ENCODE measurements at places on chromosomes 12 and 14.
A peak's percentile ranks its signal among the peaks of the same experiment; 100 is the strongest.

- DNase-seq = no peak
Observed at GRCh38 chr12:89514751-89515150, 9.8 kb downstream of the GALNT4 start.

DNA sequence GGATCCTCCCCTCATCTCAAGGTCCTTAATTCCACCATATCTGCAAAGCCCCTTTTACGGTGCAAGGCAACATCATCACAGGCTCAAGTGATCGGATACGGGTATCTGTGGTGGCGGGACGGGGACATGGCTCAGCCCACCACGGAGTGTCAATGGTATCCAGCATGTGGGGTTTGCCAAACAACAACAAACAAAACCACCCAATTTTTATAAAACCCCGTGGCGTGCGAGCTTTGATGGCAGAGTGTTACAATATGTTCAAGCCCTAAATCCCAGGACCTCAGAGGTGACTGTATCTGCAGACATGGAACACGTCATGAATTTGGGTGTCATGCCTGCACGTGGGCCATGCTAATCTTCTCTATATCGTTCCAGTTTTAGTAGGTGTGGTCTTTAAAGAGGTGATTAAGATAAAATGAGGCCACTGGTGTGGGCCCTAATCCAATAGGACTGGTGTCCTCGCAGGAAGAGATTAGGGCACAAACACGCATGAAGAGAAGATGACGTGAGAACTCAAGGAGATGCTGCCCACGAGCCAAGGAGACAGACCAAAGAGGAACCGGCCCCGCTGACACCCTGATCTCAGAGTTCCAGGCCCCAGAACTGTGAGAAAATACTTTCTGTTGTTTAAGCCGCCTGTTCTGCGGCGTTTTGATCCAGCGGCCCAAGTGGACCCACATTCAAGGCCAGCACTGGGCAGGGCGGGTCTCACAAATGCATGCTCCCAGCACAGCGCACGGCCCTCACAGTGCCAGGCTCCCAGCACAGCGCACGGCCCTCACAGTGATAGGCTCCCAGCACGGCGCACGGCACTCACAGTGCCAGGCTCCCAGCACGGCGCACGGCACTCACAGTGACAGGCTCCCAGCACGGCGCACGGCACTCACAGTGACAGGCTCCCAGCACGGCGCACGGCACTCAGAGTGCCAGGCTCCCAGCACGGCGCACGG is 6.7 kb upstream of the GOLGA3 start:
- no peak for DNase-seq

DNA sequence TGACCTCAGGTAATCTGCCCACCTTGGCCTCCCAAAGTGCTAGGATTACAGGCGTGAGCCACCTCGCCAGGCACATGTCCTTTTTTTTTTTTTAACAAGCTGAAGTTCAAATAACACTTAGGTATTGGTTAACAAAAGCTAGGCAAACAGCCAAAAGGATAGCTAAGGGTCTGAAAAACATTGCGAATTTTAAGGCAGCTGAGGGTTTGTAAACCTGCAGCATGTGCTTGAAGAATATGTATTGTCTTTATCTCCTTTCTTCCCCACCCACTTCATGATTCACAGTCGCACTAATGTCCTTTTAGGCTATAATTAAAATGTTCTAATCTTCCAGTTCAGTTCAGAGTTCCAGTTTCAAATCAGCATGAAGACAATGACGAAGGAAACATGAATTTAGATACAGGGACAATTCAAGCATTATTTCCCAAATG is 30.1 kb upstream of the CERS5 start:
- DNase-seq = no peak

- DNase-seq = no peak
Observed at GRCh38 chr14:81269100-81269978, 48.6 kb upstream of the GTF2A1 start.

GRCh38 chr12:127075981-127076380 is 1191.0 kb upstream of the TMEM132C start:
- DNase-seq = no peak

DNA sequence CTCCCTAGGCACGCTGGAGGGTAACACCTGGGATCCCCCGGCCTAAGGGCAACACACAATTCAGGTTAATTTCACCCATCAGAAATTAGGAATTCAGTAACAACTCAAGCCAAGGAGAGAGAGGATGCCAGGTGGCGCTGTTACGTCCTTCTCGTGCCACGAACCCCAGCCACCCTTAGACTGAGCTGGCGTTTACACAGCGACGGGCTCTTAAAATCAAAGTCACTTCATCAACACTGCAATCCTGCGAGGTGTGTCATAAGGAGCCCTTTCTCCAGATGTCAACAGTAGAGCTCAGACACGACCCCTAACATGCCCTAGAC is 110.6 kb upstream of the TMEM132D start:
- no peak for DNase-seq

- no peak for DNase-seq
Observed at GRCh38 chr12:4250691-4251090, 22.9 kb upstream of the CCND2 start.

DNA sequence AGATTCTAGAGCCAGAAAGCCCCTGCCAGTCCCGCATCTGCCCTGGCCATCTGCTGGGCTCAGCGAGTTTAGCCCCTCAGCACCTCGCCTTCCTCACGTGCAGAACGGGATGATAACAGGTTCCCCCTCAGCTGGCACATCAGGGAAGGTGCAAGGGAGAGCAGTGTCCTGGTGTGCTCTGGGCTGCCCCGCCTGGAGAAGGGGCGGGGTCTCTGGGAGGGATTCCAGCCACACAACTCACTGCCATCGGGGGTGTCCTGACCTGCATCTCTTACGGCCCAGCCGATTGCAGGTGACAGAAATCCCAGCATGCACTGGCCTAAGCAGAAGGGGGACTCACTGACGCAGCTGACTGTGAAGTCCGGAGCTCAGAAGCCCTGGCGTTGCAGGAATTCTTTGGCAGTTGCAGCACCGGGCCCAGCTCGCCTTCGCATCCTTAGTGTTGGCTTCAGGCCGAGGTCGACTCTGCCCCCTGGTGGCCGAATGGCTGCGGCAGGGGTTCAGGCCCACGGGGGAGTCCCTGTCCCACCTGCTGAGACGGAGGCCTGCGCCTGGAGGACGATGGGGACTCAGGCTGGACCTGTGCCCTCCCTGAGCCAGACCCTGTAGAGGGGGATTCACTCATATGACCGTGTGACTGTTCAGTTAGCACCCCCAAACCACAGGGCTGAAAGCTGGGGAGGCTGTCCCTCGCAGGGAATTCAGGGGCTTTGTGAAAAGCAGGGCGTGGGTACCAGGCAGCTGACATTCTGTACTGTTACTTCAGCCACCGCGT is 178.6 kb downstream of the ADGRD1 start:
- peak; percentile 37 for DNase-seq

- DNase-seq = no peak
Observed at GRCh38 chr14:90105756-90106155, 44.0 kb downstream of the KCNK13 start.

GRCh38 chr12:21984375-21984774 is 43.1 kb upstream of the ABCC9 start:
- no peak for DNase-seq

DNA sequence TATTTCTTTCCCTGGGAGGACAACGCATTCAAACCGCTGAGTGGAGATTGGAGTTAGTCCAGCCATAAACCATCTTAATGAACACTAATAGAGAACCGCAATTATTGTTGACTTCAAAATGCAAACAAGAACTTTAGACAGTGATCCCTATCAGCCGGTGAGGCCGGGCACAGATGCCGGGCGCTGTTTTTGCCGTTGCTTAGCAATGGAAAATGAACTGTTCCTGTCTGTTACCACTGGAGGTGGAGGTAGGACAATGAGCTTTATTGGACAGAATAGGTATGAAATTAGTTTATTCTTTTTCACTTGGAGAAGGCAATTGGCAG is 216.8 kb downstream of the TTC8 start:
- DNase-seq = no peak

- no peak for DNase-seq
Observed at GRCh38 chr14:21098076-21098891, at the start of gene ZNF219. ZNF219 (minus strand) TSS chr14:21098655; CDS start chr14:21093591, 5,064 bp downstream.

DNA sequence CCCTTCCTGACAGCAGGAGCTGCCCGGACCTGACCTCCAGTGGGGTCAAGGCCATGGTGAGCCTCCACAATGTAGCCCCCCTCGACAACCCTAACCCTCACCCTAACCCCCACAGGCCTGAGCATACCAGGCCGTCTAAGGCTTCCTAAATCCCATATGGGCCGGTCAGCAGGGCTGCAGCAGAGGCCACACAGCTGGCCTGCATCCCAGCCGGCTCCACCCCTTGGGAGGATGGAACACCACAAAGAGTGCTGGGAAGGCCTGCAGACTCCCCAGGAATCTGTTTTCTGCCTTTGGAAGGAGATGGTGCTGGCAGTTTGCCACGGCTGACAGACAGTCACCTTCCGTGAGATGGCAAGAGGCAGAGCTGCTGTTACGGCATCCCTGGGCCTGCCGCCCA is 2.8 kb downstream of the TMEM179 start:
- no peak for DNase-seq

DNA sequence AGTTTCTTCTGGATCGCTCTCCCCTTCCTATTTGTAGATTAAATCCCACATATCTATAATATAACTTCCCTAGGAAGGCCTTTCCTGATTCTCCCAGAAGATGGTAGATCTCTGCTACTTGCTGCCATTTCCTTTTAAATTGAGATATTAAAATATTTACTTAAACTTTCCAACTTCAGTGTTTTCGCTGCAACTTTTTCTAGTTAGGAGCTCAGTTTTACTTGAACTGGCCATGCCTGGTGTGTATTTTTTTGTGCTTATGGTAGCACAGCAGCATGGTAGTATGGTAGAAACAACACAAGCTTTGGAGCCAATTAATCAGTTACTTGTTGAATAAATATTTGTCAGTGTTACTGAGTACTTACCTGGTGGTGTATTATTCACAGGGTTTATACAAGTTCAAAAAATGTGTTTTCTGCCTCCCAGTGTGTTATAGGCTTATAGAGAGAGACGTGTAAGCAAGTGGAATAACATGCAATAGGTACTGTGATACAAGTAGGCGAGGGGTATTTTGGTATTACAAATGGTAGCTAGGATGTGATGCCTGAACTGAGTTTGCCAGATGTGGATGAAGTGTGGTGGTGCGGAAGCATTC is 2.9 kb downstream of the POLR3B start:
- DNase-seq = no peak

GRCh38 chr12:27261866-27262265 is 17.8 kb downstream of the STK38L start:
- no peak for DNase-seq

- DNase-seq = no peak
Observed at GRCh38 chr14:87944987-87945604, 47.9 kb downstream of the GALC start.

GRCh38 chr14:30958555-30959407 is 66.7 kb upstream of the AP4S1 start:
- no peak for DNase-seq
